AG08395 (cell line): ENCODE measurements at places on chromosomes 5 and 9.

- no peak for DNase-seq
Measured at GRCh38 chr9:32728181-32728580, 55.2 kb upstream of the TMEM215 start.

DNA sequence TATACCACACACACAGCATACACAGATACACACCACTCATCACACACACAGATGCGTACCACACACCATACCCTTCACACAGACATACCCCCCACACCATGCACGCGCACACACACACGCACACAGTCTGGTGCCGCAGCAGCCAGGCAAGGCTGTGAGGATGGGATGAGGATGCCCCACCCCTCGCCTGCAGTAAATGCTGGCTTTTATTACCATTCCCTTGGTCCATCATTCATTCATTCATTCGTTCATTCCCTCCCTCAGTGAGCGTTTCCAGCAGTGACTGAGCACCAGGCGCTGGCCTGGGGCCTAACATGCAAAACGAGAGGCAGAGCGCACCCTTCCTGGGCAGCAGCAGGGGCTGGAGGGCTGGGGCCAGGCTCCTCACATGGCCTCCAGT, 51.7 kb upstream of the FCN2 start:
- no peak for DNase-seq

- DNase-seq: peak; percentile 55
Measured at GRCh38 chr9:76365028-76365427, 29.2 kb downstream of the RFK start.

- DNase-seq: no peak
Measured at GRCh38 chr9:78668148-78668832, 371.4 kb downstream of the PSAT1 start.

DNA sequence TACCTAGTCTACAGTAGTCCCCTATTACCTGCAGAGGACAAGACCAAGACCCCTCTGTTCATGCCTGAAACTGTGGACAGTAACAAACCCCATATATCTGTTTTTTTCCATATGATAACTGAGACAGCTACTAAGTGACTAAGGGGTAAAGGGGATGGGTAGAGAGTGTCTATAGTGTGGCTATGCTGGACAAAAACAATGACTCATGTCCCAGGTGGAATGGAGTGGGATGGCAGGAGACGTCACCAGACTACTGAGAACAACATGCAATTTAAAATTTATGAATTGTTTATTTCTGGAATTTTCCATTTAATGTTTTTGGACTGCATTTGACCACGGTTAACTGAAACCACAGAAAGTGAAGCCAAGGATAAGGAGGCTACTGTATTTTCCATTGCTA, 171.8 kb downstream of the AGTPBP1 start:
- DNase-seq: peak; percentile 56

DNA sequence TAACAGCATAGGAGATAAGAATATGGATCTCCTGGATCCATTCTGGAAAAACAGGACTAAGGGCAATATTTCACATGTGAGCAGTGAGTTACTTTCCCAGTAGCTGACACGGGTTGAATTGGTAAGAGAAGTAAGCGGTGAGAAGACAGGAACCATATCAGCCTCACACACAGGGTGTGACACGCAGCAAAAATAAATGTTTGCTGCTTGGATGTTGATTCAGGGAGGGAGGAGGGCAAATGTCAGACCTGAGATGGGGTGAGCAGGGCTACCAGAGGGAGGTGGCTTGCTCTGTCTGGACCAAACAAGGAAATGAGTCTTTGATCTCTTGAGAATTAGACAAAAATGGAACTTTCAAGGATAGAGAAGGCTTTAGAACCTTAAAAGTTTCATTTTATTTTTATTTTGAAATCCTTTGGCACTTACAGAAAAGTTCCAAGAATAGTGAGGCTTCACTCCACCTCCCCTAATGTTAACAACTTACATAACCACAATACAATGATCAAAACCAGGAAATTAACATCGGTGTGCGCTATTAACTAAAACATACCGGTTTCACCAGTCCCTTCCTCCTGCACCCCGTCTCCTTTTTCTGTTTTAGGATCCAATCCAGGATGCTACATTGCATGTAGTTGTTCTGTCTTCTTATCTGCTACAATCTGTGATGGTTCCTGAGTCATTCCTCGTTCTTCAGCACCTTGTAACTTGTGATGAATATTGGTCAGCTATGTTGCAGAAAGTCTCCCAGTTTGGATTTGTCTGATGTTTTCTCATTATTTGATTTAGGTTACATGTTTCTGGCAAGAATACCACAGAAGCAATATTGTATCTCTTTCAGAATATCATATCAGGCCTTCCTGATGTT, 20.5 kb upstream of the ARHGEF28 start:
- no peak for DNase-seq

DNA sequence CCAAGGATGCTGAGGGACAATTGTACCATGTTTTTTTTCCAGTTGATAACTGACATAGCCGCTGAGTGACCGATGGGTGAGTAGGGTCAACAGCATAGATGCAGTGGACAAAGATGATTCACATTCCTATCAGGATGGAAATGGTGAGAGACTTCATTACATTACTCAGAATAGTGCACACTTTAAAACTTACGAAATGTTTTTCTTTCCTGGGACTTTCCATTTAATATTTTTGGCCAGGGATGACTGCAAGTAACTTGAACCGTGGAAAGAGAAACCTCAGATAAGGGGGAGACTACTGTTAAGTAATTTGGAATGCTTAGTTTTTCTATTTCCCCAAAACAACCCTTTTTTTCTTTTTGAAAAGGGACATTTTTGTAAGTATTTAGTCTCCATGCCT, 3.0 kb upstream of the TUSC1 start:
- peak; percentile 3 for DNase-seq

DNA sequence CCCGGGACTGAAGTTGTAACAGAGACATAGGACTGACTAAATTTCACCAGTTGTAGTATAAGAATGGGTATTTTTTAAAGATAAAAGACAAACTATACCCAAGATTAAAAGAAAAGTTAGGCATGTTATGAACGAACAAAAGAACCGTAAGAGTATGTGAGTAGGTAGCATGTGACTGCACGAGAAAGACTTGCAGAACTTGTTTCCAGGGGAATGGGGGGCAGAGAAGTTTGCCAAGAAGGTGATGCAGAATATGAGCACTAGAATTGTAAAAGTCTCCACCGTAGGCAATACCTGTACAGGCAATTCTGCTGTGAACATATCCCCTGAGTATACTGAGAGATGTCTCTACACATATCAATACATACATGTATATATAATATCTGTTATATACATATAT, 614.7 kb downstream of the PRELID2 start:
- DNase-seq: no peak

DNA sequence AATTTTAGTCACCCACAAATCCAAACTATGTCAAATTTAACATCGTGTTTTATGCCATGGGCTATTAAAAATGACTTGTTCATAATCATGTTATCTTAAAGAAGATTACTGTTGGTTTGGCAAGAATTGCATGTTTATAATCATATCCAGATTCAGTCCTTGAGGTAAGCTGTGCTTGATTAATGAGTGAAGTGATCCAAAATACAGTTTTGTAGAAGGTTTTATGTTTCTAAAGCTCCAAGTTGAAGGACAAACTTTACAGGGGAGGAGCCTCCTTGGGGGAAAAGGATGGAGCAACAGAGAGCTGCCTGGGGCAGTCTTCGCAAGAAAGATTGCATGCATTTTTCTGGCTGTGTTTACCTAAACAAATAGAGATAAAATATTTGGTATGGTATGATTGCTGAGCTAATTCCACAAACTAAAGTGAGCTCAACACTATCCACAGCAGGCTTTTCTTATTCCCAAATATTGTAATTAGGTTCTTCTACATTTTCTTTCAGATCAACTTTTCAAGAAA, 189.5 kb upstream of the TYRP1 start:
- DNase-seq: no peak
